ENCODE measurements at places on chromosomes 13 and 19.

GRCh38 chr13:46119883-46120614, 15.2 kb upstream of the CPB2 start:
- peak; percentile 22 for DNase-seq

- DNase-seq: no peak
Observed at GRCh38 chr19:4505570-4506448, 12.5 kb downstream of the PLIN4 start.

- DNase-seq: no peak
Observed at GRCh38 chr13:19772306-19772705, 10.4 kb downstream of the PSPC1 start.

DNA sequence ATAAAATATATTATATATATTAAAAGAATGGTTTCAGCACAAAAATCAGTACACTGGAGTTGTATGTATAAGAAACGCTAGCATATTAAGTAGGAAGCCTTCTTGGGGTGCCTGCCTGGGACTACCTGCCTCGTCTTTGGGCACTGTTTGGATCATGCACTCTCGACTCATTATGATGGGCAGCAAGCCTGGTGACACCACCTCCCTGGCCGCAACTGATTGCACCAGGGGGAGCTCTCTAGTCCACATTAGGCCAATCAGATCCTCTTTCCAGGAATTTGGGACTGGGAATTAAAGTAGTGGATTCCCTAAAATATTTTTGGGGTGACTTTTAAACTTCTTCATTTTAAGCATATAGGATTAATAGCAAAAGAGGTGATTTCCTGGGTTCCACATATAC, 56.0 kb upstream of the RGCC start:
- DNase-seq: no peak

- no peak for DNase-seq
Observed at GRCh38 chr13:73984949-73985691, 149.1 kb downstream of the KLF12 start.

DNA sequence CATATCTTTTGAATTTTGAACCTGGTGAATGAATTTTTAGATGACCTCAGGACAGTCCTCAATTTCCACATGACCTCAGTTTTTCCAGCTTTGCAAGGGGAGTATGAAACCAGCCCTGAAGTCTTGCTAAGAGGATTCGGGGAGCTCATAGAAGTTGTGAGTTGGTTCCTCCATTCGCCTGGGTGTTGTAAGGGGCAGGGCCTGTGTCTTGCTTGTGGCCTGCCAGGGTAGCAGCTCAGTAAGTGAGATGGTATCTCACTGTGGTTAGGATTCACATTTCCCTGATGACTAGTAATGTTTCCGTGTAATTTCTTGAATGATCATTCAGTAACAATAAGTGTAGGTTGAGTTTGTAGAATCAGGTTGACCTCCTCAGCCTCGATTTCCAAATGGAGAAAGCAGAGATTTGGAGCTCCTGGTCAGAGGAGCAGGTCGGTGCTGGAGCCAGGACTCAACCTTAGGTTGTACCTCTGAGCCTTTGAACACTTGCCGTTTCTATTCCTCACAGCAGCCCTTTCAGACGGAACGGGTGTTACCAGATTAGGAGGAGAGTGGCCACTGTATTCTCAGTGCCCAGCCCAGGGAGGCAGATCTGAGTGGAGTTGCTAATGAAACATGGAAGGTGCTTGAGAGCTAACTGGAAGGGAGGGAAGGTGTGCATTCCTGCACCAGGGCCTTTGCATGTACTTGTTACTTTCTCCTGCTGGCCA, 14.6 kb downstream of the NACC1 start:
- no peak for DNase-seq

GRCh38 chr19:12133069-12133468, 7.1 kb downstream of the ZNF20 start:
- no peak for DNase-seq

DNA sequence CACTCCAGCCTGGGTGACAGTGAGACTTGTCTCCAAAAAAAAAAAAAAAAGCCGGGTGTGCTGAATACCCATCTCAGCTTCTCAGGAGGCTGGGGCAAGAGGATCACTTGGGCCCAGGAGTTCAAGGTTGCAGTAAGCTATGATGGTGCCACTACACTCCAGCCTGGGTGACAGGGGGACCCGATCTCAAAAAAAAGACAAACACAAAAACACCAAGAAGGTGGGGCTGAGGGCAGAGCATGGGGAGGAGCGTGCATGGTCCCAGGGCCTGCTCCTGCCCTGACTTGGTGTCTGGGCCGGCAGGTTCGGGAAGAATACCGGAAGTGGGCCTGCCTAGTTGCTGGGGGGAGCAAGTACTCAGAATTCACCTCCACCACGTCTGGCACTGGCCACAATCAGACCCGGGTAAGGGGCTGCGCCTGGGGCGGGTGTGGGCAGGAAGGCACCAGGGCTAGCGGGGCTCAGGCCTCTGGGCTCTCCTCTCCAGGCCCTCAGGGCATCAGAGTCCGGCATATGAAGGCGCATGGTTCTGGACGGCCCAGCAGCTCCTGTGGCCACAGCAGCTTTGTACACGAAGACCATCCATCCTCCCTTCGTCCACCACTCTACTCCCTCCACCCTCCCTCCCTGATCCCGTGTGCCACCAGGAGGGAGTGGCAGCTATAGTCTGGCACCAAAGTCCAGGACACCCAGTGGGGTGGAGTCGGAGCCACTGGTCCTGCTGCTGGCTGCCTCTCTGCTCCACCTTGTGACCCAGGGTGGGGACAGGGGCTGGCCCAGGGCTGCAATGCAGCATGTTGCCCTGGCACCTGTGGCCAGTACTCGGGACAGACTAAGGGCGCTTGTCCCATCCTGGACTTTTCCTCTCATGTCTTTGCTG, 11.3 kb downstream of the DDX39A start:
- DNase-seq: no peak

- no peak for DNase-seq
Observed at GRCh38 chr19:16889366-16889882, 625 bp downstream of the F2RL3 start.

DNA sequence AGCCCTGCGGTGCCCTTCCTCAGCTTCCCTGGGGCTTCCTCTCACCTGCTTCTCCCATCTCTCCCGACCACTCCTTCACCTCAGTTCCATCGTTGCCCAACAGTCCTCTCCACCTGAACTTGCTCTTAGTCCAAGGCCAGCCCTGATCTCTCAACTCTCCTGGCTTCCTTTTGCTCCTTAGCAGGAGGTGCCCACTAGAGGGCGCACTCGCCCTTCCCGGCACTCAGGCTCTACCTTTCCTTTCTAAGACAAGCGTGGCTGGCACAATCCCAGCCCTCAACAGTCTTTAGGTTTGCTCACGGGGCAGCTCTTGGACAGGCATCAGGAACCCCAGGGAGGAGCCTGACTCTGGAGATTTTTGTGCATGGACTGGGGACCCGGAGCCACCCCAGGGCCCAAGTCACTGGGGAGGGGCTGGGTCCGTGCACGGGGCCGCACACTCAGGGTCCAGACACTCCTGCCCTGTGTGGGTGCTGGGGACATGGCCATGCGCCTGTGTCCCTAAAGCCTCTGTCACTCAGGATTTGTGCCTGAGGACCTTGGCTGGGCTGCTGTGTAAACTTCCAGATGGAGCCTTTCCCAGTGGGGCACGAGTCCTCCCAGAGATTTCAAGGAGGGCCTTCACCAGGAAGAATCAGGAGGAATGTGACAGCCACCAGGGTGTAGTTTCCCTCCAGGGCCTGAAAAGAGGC, 12.1 kb upstream of the CEACAM8 start:
- peak; percentile 68 for DNase-seq

DNA sequence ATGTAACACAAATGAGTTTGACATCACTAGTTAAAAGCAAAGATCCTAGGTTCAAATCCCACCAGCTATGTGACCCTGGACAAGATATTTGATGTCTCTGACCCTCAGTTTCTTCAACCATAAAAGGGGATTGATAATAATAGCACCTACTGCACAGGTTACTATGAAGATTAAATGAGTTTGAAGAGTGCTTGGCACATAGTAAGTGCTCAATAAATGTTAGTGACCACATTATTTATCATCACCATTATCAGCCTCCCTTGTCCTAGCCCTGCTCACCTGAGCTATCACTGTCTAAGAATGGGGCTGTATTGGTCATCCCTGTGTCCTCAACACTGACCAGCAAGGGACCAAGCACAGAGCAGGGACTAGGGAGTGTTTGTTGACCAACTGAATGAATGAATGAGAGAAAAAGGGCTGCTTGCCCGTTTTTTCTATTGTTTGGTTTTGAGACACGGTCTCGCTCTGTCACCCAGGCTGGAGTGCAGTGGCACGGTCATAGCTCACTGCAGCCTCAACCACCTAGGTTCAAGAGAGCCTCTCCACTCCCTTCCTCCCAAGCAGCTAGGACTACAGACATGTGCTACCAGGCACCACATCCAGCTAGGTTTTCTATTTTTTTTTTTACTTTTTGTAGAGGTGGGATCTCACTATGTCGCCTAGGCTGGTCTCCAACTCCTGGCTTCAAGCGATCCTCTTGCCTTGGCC, 26.6 kb upstream of the DACT3 start:
- no peak for DNase-seq

GRCh38 chr13:24168392-24168750, 7.9 kb downstream of the SPATA13 start:
- no peak for DNase-seq

GRCh38 chr19:33089010-33089409, 8.0 kb downstream of the GPATCH1 start:
- DNase-seq: no peak

DNA sequence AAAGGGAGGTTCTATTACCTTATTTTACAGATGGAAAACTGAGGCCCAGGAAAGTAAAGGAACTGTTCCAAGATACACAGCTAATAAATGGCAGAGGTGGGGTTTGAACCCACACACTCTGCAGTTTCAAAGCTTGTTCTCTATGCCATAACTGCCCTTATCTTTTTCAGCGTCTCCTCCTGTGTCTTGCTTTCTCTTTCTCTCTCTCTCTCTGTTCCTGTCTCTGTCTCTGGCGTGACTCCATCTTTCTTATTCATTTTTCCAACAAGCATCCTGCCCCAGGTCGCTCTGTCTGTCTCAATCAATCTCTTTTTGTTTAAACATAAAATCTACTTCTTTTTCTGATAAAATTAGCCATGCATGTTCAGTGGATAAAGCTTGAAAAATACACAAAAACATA, 3.2 kb upstream of the IFNL4 start:
- no peak for DNase-seq

DNA sequence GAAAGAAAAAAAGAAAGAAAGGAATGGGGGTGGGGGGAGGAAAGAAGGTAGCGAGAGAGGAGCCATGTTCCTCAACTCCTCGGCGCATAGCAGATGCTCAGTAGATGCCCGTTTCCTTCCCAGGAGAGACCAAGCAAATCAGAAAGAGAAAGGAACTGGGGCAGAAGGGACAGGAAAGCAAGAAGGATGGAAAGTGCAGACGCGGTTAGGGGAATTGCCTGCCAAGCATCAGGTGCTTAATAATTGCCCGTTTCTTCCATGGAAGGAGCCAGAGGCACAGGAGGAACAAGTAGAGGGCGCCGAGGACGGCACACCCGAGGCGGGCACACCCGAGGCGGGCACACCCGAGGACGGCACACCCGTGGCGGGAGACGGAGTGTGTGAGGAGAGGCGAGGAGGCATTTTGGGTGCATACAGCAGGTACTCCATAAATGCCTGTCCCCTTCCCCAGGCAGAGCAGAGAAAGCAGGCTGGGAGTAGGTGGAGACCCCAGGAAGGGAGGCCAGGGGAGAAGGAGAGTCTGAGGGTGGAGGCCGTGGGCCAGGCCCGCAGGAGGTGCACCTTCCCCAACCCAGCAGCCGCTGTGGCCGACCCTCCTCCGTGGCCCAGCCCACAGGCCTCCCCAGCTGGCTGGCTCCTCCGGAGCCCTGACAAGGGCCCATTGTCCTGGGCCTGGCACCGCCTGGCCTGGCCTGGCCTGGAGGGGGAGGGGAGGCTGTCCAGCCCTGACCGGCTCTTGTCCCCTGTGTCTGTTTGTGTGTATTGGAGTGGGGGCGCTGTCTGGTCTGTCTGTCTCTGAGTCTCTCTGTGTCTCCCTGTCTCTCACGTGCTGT, 14.6 kb downstream of the JOSD2 start:
- no peak for DNase-seq

DNA sequence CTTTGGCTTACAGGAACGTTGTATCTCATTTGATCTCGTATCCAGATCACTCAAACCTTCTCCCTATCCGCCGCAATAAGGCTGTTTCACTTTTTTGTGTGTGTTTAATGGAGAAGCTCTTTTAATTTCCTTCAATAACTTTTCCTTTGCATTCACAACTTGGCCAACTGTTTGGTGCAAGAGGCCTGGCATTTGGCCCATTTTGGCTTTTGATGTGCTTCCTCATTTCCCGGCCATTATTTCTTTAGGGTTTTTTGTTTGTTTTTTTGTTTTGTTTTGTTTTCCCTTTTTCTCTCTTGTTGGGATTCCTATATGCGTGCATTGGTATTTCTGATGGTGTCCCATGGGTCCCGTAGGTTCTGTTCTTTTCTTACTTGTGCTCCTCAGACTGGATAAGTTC, 6.1 kb upstream of the UPF3A start:
- DNase-seq: no peak

GRCh38 chr19:42326969-42327368, 1.5 kb downstream of the MEGF8 start:
- DNase-seq: no peak

DNA sequence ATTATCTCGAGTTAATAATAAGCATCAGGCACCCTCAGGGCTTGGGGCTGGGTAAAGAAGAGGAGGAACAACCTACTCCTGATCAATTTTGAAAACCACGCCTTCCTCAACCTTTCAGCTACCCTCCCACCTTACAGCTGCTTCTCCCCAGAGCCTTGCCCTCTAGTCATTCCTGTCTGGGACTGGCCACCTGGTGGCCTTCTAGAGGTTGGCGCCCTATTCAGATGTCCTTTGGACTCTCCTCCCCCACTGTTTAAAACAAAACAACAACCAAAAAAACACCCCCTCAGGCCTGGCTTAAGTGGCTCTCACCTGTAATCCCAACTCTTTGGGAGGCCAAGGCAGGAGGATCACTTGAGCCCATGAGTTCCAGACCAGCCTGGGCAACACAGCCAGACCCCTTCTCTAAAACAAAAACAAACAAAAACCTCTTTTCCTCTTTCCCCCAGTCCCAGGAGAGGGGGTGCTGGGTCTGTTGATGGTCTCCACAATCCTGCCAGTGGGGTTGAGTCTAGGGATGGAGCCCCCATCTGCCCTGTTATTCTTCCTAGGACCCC, 62.3 kb downstream of the CCDC70 start:
- DNase-seq: peak; percentile 29

DNA sequence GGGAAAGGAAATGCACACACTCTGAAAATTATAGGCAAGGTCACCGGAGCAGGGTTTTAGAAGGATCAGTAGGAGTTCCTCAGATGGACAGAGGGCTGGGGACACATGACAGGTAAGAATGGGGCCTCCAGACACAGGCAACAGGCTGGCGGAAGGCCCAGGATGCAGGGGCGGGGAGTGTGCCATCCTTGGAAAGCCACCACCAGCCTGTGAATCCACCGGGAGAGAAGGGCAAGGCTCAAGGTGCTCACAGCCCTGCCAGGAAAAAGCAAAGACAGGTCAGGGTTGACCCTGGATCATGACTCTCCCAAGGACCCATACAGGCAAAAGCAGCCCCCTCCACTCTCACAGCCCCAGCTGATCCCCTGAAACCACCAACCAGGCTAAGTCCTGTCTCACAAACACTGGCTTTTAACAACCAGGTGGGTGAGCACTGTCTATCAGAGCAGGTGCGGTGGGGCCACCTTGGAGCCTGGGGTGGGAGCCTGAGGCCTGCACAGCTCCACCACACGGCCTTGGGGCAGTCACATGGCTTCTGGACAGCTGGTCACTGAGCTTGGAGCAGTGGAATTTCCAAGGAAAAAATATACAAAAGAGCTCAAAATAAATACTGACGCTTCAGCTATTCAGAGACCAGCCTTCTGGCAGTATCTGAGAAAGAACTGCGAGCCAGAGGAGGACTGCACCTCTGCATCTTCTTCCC, 35.2 kb upstream of the ISYNA1 start:
- no peak for DNase-seq
